Stimulated activated CD4-positive, alpha-beta T cell treated with anti-CD3 and anti-CD28 coated beads, Interleukin-1b, Interleukin-23, amount 100 ng/mL, for 1 hour (primary cell): ENCODE measurements at places on chromosomes 3 and 15.

DNA sequence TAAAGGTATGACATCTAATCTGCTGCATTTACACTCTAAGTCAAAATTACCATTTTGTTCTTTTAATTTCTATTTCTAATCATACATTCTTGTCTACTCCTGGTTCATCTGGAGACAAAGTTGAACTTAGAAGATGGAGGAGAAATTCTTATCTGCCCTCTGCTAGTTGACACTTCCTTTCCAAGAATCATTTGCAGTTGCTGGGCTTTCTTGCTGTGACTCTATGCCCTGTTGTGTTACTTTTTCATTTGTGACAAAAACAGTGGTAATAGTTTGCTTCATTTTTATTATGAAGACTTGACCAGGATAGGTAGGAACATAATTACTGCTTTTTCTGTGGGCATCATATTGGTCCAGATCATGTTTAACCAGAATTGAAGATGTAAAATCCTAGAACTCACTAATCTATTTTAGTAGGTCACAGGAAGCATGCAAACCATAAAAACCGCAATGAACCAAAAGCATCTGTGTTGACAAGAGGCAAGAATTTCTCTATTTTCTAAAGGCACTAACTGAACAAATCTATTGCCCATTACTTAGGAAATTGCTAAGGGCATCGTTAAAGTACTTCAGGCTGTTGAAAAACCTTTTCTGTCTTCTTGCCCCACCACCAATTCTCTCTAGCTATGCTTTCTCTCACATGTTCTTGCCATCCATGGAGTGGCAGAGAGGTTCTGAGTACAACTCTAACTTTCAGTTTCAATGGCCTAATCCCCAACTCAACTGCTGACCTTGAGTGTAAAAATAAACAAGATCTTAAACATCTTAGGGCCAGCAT is 4.2 kb upstream of the CCR2 start:
- no peak for DNase-seq

- DNase-seq: no peak
Measured at GRCh38 chr15:60005352-60006202, 1.5 kb downstream of the FOXB1 start.

- no peak for DNase-seq
Measured at GRCh38 chr3:103381296-103382079, 946.7 kb downstream of the ZPLD1 start.

GRCh38 chr3:81788610-81789009 is 27.2 kb upstream of the GBE1 start:
- no peak for DNase-seq

DNA sequence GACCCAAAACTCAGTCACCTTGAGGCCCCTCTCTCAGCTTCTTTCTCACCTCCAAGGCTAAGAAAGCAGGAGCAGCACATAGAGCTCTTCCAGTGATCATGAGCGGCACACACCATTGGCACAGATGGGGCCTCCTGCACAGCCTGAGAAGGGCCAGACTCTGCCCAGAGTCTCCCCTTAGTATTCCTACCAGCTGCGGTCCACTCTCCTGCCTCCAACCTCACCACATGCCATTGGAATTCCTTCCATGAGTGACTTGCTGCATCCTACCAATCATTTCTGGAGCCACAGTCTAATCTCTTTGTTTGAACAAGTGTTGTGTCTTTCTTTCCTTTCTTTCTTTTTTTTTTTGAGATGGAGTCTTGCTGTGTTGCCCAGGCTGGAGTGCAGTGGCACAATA is 39.3 kb downstream of the CDCP1 start:
- no peak for DNase-seq

DNA sequence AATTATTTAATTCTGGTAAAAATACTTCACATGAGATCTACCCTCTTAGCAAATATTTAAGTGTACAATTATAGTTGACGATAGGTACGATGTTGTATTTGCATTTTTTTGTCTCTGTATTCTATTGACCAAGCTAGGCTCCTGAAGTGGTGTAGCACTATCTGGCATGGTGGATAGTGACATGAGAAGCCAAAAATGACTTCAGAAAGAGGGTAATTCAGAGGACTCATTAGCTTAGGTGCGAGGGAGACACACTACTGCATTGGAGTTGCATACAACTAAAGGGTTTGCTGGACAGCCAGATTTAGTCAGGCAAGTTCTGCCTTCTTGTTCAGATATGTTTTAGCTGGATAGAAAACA is 50.6 kb downstream of the KBTBD8 start:
- DNase-seq: no peak

- DNase-seq: no peak
Measured at GRCh38 chr3:10185804-10186762, 21.4 kb downstream of the IRAK2 start.

DNA sequence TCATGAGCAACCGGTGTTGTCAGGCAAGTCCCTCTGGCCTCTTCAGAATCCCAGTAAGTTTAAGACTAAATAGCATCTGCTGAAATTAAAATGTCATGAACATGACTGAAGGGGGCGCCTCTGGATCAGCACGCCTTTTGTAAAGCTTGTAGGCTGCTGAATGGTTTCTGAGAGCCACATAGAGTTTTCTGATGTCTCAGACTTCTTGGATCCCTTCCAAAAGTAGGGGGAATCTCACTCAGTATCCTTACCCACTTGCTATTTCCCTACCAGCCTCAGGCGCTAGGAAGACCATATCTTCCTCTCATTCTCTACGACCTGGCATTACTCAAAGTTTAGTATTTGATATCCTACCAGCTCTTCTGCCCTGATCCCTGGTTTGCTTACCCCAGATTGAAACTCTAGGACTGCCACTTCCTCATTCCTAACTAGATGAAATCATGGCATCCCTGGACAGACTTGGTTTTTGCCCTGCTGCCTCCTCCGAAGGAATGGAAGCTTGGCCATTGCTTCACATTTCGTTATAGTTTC is 62.7 kb upstream of the CD47 start:
- no peak for DNase-seq

DNA sequence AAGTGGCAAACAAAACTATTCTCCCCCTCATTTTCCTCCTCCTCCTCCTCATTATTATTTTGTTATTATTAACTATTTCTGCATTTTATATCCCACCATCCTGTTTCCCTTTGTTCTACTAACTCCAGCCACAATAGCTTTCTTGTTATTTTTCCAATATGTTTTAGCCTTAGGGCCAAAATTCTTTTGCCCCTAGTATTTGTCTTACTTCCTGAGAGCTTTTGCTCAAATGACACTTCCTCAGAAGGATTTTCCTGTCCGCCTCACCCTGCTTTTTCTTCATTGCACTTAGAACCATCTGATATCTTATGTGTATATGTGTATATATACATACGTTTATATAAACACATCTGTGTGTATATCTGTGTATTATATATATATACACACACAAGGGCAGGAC is 32.7 kb upstream of the NUDT16 start:
- DNase-seq: no peak

DNA sequence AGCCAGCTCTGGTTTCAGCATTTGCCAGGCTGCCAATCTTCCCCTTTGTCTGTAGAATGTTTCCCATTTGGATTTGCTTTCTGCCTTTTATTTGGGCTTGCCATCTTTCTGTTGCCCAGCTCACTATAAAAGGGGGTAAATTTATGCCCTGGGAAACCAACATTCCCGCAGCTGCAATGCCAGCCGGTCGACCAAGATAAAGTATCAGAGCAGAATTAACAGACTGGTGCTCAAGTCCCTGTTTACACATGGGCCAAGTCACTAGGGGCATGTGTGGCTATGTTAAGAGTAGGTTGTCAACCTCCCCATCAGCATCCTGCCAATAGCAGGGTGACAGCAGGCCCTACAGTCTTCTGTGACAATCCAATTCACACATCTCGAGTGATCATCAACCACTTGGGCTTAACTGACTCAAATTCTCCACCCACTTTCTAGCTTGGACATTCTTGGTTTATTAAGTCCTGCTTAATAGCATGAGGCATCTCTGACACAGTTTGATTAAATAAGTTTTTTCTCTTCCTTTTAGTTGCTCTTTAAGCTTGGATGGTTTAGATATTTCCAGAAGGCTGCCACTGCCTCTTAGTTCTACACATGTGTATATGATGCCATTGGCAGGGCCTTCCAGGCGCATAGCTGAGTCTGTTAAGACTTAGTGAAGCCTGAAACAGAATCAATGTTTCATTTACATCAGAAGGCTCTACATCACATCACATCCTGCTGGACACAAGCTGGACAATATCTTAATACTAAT is 24.1 kb upstream of the VEPH1 start:
- DNase-seq: no peak

DNA sequence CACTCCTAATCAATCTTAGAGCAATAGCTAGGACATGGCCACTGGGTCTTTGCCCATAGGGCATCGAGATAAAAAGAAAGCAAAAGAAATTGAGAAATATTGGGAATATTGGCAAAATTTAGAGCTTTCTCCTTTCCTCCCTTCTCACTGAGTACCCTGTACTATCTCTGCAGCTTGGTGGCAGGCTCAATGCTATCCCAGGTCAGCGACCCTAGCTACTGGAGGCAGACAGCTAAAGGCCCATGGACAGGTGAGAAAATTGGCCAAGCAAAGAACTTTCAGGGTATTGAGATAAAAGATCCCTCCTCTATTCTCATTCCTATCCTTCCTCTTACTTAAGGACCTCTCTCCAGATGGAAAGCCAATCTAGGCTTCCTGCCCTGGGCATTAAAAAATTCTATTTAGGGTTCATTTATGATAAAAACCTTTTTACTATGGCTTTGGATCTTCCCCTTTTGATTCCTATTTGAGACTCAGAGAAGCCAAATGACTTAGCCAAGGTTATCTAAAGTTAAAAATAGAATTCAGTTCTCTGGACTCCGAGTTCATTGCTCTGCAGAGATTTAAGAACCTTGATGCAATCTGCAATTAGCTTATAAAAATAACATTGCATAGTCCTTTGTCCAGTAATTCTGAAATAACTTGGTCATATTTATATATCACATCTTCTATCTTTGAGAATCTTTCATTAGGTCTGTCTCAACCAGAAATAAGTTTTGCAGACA is 75.4 kb downstream of the THRB start:
- DNase-seq: no peak

- DNase-seq: no peak
Measured at GRCh38 chr15:40986820-40987219, 33.5 kb downstream of the CHAC1 start.

DNA sequence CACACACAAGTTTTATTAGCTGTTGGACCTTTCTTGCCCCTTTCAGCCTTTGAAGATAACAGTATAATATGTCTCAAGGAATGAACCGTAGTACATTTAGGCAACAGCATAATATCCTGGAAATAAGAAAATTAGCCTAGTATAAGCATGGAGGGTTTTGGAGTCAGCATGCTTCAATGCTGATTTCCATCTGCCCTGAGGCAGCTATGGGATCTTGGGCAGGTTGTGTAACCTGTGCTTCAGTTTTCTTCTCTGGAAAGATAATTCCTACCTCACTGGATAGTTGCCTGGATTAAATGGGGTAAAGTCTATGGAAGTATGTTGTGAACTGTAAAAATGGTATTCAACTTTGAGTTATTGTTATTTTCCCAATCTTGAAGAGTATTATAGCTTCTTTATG is 1.6 kb downstream of the DHX30 start:
- DNase-seq: no peak

GRCh38 chr3:17340693-17341092 is 401.7 kb downstream of the TBC1D5 start:
- DNase-seq: no peak

DNA sequence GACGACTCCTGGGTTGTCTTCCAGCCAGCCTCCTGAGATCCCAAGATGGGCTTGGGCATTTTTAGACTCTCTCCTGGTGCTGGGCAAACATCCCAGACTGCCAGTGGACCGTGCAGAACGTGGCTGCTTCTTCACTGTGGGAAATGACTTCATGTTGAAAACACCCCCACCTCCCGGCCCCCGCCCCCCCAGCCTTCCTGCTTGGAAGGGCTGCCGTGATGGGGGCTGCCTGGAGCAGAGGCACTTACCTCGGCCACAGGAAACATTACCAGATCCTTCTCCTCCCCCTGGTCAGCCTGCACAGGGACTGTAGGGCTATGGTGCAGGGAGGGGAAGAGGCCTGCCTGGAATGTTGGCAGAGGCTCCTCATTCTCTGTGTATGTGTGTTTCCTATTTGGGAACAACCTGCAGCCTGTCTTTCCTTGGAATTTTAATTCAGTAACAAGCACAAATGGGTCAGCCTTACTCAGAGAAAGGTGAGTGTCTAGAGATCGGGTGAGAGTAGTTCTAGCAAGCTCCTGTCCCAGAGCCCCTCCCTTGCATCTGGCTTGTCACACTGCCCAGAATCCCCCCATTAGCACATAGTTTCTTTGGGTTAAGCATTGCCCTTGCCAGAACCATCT is 90.8 kb downstream of the ANP32A start:
- DNase-seq: no peak

GRCh38 chr15:63344731-63345390 is 36.8 kb downstream of the CA12 start:
- no peak for DNase-seq

DNA sequence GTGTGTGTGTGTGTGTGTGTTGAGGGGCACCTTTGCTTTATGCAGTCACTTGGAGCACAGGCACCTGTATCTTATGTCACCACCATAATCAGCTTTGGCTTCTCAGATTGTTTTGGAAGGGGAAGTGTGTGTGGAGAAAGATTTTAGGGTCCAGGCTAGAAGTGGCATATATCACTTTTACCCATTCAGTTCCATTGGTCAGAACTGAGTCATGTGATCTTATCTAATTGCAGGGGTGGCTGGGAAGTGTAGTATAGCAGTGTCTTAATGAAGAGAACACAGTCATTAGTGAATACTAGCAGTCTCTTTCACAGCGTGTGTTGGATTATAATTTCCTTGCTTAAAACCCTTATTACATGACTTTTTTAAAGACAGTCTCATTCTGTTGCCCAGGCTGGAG is 20.6 kb downstream of the NCK1 start:
- no peak for DNase-seq

DNA sequence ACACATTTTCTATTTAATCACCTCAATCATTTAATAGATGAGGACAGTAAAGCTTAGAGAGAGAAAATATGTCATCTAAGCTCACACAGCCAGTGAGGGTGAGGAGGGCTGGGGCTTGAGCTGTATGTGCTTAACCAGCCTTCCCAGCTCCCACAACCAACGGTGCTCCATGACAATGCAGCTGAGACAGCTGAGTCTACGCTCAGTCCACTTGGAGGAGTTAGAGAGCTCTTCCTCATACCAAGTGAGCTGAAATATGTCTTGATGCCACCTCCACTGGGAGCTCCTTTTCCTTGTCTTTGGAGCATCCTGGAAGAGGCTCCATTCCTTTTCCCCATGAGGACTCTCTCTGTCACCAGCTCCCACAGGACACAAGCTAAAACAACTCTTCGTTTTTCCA is 9.3 kb downstream of the HOMER2 start:
- DNase-seq: no peak

- no peak for DNase-seq
Measured at GRCh38 chr15:99504823-99505551, 60.8 kb upstream of the MEF2A start.

- DNase-seq: no peak
Measured at GRCh38 chr3:133856316-133856715, 39.4 kb downstream of the RAB6B start.

GRCh38 chr3:50266836-50267235 is 2.1 kb upstream of the SEMA3B start:
- DNase-seq: no peak

GRCh38 chr3:93931597-93932229 is 42.0 kb downstream of the PROS1 start:
- no peak for DNase-seq
